ENCODE measurements at places on chromosomes 4 and X.

DNA sequence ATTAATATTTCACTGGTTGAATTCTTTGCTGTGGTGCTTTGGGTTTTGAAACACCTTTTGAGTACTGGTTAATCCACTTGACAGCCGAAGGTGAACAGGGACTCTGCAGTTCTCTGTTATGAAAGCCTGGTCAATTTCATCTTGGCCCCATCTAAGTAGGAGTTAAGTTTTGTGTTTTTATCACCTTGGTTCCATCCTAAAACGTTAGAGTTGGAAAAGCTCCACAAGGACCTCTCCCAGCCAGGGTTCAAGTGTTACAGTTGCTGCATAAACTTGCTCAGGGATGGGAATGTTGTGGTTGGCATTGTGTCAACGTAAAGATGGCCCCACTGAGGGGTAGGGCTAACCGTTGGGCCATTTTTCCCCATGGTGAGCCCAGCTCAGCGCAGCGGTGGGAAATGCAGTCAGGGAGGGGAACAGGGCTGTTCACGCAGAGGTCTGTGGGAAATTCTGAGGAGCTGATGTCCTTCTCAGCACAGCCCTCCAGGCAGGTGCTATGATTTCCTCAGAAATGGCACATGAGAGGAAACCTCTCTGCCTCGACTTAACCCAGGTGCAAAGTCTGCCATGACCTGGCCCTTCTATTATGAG, 188.7 kb downstream of the STIM2 start:
- no peak for DNase-seq

DNA sequence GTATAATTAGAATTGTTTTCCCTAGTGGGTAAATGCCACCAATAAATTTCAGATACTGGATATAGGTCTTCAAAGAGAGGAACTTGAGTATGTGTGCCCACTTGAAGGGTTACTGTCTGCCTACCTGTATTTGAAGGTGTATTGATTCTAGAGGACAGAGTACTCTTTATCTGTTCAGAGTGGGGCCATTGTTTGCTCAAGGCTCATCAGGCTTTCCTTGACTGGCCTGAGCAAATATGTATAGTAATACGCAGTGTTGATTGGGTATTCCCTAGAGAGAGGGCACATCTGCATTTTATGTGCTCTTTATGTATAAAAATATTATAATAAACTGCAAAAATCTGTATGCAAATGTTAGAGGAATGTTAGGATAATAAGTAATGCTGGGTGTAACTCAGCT, 23.7 kb downstream of the RP2 start:
- peak; percentile 88 for DNase-seq

DNA sequence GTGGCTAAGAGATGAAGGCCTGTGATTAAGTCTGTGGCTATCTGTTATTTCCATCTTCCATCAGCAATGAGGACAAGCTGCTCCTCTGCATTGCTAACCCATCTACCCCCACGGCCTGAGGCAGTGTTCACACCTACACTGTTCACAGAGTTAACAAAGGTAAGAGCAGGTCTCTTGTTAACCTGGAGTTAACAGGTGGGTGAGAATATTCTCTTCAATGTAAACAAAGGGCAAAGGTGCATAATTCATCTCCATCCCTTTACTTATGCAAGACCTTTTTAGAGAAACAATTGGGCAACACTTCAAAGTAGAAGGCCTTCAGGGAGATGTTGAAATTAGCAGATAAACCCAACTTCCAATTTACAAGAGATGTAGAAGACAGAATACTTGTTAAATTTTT, 2.8 kb downstream of the SLC35A2 start:
- DNase-seq, result no peak

- no peak for DNase-seq
Observed at GRCh38 chr4:183250831-183251230, 69.2 kb downstream of the CLDN22 start.

DNA sequence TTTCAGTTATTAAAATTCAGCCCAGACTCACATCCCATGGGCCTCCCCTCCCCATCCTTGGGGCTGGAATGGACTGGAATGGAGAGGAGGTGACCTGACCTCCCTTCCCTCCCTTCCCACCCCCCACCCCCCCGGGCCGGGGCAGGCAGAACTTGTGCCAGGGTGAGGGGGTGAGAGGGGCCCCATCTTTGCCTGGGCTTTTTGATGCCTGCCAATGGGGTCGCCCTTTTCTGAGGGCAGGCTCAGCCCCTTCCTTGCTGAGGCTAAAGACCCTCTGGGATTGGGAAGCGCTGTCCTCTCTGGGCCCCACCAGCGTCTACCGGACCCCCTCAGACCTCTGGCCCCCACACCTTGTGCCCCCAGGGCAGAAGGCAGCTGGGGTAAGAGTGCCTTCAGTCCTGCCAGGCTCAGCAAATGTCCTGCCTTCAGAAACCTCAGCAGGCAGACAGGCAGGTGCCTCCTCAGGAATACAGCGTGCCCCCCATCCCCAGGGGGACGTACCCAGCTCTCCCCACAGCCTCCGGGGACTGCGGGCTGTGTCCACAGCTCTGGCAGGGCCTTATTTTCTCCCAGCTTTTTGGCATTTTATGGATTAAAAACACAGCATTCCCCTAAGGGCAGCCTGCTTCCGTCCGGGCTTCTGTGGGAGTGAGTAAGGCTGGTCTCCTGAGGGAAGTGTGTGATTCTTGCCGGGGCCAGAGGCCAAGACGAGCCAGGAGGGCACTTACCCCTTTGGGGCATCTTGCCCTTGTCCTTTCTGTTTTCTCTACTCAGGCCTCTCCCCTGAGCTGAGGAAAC, 12.6 kb upstream of the CCNQ start:
- DNase-seq, result no peak

DNA sequence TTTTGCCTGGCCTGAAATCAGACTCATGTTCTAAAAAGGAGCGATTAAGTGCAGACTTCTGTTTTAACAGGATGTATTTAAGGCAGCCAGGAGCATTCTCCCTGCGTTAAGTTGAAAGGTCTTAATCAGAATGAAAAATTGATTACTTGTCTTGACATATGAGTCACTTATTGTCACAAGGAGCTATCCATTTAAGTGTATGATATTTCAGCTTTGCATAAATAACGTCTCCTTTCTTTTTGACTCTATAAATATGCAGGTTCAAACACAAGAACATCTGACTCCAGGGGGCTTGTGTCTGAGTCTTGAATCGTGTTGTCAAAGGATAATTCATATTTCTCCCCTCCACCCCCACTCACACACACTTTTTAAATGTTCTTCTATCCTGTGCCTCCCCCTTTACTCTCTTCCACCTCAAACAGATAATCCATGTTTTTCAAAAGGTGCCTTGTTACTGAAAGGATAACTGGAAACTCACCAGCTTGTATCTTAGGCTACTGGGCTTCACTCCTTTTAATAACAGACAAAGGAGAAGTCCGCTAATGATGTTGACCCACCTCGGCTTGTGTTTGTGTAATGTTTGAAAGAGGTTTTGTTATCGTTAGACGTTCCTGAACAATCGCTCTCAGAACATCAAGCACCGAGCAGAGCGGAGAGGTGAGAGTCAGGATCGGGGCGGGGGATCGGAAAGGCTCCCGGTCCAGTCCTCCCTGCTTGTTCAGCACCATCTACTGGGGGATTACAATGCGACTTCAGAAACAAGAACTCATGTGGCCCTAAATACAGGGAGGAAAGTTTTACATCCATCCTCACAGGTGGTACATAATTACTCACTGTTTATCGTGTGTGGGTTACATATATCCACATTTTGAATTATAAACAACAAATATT, 107.5 kb upstream of the RPL34 start:
- peak; percentile 84 for DNase-seq

GRCh38 chr4:2592572-2592971, 56.1 kb downstream of the FAM193A start:
- DNase-seq, result no peak

- no peak for DNase-seq
Observed at GRCh38 chrX:39788521-39788920, 309.2 kb downstream of the BCOR start.

GRCh38 chrX:65581661-65582339, 47.2 kb upstream of the LAS1L start:
- peak; percentile 16 for DNase-seq

Data from NCI-H526 treated with DMSO at 0.1 percent for 48 hours (cell line).